ENCODE measurements at places on chromosomes 7 and 10.
A peak's percentile ranks its signal among the peaks of the same experiment; 100 is the strongest.

DNA sequence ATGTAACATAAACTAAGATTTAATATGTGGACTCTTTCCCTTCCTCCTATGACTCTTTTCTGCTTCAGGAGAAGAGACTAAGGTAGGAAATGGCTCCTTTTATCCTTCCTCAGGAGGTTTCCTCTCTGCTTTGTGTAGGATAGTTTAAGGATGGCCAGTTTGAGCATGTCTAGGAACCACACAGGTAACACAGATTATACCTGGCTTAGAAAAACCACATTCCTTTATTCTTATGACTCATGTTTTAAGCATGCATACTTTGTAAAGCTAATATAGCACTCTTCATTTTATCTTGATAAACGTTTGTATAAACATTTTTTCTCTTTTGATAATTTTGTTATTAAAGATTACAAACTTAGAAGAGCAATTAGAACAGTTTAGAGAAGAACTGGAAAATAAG lies 57.8 kb downstream of the CYP51A1 start:
- no peak for DNase-seq

DNA sequence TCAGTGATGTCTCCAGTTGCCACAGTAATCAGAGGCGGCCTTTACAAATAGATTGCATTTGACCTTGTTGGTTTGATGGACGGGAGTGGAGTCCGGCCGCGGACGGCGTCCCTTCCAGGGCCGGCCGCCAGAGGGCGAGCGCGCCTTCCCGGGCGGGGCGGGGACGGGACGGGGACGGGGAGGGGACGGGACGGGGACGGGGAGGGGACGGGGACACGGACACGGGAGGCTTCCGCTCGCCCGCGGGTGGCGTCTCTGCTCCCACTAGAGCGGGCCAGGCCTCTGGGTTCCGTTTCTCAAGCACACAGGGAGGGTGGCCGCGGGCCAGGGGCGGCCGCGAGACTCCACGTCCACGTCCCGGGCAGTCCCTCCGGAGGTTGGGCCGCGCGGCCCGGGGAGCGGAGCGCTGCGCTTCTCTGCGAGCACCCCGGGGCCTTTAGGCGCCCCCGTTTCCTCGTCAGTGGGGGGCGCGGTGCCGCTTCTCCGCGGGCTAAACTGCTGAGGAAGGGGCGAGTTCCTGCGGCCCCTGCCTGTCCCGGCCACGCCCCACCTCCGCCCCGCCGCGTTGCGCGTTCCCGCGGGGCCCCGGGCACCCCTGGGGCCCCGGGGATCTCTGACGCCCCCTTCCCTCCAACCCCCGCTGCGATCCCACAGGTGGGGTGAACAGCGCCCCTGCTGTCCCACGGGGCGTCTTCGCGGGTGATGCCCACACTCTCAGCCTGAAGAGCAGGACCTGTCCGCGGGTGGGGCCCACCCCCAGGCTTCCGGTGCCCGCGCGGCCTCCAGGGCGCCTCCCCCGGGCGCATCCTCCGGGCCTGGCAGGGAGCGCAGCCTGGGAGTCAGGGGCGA lies 84.2 kb upstream of the MKI67 start:
- DNase-seq = peak; percentile 68

GRCh38 chr7:130695840-130696239 lies 9.5 kb upstream of the TSGA13 start:
- DNase-seq = no peak

- peak; percentile 58 for DNase-seq
Observed at GRCh38 chr10:11678074-11678793, 63.9 kb upstream of the ECHDC3 start.

GRCh38 chr7:17205910-17206309 lies 92.5 kb upstream of the AHR start:
- no peak for DNase-seq

DNA sequence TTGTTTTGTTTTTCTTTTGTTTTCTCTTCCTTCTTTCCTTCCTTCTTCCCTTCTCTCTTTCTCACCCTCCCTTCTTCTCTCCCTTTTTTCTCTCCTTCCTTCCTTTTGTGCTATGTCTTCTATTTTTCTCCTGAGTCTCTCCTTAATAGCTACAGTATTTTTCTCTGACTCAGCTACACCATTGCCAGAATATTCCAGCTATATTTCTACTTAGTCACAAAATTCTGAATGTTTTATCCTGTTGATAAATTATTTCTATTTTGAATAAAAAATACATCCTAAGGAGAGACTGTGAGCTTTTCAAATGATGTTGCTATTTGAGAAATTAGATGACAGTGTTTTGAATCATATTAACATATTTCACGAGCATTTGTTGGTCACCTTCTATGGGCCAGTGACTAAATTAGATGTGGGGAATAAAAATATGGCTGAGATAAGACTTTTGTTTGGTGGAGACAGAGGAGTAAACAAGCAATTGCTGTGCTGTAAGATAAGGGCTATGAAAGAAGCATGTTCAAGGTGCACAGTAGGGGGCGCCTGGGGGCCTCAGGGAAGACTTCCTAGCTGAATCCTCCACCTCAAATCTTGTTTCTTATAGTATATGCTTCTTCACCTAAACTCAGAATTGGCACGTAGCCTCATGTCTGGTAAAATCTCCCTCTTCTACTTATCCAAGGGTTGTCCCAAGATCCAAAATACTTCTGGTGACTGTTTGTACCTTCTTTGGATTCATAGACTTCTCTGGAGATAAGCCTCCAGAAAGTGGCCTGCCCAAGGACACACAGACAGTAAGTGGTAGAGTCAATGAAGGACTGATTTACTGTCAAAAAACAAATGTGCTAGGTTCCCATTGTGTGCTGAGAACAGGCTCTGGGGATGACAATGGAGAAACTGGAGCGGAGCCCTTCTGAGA lies 115.5 kb upstream of the CREB5 start:
- DNase-seq = peak; percentile 57

- no peak for DNase-seq
Observed at GRCh38 chr7:93977211-93977950, 26.8 kb downstream of the BET1 start.

DNA sequence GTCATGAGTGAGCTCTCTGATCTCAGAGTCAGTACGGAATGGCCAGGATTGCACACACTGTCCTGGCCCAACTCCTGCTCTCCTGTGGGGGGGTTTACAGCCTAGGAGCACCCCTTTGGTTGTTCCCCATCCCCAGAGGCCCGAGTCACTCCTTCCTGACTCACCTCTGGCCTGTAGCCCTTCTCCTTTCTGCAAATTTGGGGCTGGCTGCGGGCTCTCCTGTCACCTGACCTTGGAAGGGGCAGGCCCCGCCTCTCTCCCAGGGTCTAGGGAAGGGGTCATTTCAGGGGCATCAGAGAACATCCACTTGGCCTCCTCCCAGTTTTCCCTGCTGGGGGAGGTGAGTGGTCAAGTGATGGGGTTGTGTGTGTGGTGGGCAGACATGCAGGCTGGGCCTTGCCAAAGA lies 1.7 kb downstream of the NYAP1 start:
- DNase-seq = no peak

DNA sequence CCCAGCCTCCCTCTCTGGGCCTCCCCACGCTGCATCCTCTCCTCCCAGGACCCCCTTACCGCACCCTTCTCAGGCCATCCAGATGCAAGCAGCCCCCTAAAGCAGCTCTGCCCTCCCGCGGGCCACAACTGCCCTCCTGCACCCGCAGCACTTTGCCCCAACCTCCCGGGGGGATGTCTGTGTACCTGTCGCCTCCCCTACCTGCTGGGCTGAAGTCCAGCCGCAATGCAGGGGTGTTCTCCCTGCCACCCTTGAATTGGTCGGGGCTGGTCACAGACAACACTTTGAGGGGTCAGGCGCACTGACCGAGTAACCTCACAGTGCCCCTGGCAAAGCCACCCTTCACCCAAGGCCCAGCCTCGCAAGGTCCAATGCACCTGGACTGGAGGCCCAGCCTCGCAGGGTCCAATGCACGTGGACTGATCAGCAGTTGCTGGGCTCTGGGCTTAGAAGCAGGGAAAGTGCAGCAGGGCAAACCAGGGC lies 8.3 kb upstream of the CALML5 start:
- DNase-seq = no peak

GRCh38 chr7:34075523-34076370 lies 170.4 kb downstream of the BMPER start:
- DNase-seq = no peak

DNA sequence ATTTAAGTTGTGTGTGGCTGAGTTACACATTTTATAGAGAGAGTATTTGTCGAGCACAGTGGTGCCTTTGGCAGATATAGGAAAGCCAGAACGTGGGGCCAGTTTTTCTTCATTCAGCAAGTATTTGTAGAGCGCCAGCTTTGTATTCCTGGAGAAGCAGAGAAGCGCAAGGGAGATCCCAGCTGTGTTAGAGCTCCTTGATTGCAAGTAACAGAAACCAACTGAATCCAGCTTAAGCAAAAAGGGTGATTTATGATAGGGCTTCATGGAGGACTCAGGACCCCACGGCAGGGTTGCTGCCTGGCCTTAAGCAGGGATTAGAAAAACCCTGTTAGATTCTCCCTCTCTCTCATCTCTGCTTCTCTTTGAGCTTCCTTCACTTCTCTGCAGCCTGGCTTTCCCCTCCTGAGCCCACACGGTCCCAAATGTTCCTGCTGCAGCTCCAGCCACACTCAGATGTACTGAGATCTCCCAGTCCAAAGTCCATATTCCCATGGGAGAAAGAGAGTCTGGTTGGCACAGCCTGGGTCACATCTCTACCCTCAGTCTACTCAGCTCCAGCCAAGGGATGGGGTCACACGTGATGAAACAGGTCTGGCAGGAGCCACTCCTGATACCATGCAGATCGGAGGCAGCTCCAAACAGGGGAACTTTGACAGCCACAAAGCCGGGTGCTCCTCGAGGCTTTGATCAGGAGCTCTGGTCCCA lies 16.7 kb downstream of the UBTD1 start:
- no peak for DNase-seq

DNA sequence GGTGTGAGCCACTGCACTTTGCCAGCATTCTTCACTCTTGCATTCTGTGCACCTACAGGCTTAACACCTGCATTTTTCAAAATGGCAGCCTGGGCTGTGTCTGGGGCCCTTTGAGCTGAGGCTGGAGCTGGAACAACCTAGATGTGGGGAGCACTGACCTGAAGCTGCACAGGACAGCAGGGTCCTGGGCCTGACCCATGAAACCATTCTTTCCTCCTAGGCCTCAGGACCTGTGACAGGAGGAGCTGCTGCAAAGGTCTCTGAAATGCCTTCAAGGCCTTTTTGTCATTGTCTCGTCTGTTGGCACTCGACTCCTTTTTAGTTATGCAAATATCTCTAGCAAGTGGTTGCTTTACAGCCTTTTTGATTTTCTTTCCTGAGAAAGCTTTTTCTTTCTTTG lies 82.3 kb downstream of the INPP5A start:
- no peak for DNase-seq

DNA sequence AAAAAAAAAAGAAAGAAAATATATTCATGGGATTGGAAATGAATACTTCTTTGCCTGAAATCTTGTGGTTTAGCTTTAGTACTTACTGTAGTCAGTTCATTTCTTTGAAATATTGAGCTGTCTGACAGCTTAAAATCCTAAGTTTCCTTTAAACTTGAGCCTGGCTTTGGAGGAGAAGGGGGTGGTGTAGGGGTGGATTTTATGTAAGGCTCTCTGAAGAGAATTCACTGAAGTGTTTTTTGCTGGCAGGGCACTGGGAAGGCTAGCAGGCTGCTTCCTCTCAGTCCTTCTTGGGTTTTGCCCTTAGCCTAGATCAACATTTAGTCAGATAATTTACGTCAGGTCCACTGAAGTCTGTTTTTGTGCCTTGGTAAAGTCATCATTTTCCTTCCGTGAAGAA lies 516.5 kb downstream of the AUTS2 start:
- DNase-seq = no peak

GRCh38 chr7:91344911-91345310 lies 80.7 kb downstream of the FZD1 start:
- DNase-seq = no peak

DNA sequence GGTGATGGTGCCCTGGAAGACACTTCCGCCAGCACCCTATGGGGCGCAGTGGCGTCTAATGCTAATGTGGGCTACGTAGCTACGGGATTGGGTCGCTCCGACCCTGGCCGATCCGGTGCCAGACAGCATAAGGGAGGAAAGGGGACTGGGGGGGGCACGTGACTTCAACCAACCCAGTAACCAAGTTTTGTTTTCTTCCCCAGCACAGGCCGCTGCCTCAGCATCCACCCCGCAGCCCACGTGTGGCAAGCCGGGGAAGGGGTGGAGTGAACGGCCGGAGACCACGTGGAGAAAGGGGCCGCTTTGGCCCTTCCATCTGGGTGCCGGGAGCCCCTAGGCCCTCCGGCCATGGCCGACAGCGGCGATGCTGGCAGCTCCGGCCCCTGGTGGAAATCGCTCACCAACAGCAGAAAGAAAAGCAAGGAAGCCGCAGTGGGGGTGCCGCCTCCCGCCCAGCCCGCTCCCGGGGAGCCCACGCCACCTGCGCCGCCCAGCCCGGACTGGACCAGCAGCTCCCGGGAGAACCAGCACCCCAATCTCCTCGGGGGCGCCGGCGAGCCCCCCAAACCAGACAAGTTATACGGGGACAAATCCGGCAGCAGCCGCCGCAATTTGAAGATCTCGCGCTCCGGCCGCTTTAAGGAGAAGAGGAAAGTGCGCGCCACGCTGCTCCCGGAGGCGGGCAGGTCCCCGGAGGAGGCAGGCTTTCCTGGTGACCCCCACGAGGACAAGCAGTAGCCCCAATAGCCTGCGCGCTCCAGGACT lies 2.5 kb downstream of the PRR15 start:
- no peak for DNase-seq

DNA sequence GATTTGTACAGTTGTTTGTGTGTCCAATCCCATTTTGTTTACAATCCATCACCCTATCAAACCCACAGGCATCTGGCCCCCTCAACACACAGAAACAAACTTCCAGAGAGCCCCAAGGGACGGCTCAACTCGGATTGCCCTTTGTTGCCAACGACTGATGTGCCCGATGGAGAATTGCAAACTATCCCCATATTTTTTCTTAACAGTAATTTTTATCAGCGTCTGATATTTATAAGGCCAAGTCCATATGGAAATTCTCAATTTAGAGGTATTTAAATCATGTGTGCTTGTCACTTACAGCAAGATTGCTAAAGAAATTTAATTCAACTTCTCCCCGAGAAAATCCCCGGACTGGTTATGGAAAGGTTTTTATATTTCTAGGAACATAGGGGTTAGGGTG lies 113.9 kb upstream of the NPS start:
- no peak for DNase-seq

DNA sequence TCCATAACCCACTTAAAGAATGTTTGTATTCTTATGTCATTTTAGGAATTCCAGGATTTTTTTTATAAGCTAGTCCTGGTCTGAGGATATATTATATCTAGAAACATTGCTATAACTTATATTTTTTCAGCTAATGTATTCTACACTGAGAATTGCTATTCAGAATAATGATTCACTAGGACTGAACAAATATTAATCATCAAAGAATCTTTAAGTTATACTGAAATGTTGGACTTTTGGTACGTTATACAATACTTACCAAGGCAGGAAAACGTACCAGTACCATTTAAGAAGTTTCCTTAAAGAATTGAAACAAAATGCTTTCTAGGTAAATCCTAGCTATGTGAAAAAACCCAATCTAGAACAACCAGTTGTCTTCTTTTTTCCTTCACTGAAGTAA lies 18.4 kb downstream of the PTTG1IP2 start:
- no peak for DNase-seq

- DNase-seq = no peak
Observed at GRCh38 chr7:12777257-12777656, 89.8 kb downstream of the ARL4A start.

GRCh38 chr7:2608921-2609411 lies 22.8 kb upstream of the TTYH3 start:
- DNase-seq = peak; percentile 14
